Stimulated activated CD8-positive, alpha-beta memory T cell treated with anti-CD3 and anti-CD28 coated beads, Interleukin-15, amount 100 ng/mL, for 4 hours (primary cell): ENCODE measurements at places on chromosomes 16 and 17.

DNA sequence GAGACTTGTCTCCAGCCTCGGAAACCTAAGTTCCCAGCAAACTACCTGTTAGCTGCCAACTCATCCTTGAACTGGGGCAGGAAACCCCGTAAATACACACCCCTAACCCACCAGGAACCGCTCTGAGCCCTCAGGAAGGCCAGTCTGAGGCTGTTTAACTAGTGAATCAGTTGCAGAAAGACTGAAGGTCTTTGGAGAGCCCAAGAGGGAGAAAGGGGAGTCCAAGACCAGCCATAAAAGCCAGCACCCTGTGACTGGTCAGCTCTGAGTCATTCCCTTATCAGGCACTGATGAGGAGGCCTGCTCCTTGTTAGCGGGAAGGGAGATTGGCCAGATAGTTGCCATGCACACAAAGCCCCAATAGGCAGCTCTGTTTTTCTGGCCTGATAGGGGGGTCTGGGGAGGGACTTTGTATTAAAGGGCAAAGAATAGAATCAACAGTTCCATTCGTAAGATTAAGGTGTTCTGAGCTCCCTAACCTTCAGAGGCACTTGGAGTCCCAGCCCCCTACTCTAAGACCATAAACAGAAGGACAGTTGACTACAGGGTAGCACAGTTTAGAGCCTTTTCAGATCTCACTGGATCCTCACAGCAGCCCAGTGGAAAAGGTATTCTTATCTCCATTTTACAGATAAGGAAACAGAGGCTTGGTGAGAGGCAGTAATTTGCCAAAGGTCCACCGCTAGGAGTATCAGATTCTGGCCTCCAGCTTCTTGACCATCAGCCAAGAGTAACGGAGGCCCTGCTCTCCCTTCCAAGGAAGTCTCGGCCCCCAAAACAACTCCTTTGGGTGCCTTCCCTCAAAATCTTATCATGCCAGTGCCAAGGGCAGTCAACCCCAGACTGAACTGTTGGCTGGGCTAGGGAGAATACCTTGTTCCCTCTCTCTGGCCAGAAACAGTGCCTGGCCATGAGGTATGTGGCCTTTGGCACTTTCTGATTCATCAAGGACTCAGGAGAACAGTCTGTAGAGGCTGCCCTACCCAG is 2.2 kb upstream of the KRT19 start:
- DNase-seq: no peak

GRCh38 chr17:57905875-57906455 is 49.2 kb downstream of the CUEDC1 start:
- DNase-seq: no peak

- DNase-seq: no peak
Observed at GRCh38 chr17:77115947-77116346, 24.8 kb upstream of the SEC14L1 start.

GRCh38 chr16:3155181-3155580 is 20.4 kb downstream of the ZNF213 start:
- no peak for DNase-seq
